ENCODE measurements at places on chromosomes 11 and 22. TPM values are rescaled to one million over a fixed set of nuclear protein-coding genes. Genes with fewer than 3 reads are reported as not detected.

MMP1 gene
- not detected for total RNA-seq

DNA sequence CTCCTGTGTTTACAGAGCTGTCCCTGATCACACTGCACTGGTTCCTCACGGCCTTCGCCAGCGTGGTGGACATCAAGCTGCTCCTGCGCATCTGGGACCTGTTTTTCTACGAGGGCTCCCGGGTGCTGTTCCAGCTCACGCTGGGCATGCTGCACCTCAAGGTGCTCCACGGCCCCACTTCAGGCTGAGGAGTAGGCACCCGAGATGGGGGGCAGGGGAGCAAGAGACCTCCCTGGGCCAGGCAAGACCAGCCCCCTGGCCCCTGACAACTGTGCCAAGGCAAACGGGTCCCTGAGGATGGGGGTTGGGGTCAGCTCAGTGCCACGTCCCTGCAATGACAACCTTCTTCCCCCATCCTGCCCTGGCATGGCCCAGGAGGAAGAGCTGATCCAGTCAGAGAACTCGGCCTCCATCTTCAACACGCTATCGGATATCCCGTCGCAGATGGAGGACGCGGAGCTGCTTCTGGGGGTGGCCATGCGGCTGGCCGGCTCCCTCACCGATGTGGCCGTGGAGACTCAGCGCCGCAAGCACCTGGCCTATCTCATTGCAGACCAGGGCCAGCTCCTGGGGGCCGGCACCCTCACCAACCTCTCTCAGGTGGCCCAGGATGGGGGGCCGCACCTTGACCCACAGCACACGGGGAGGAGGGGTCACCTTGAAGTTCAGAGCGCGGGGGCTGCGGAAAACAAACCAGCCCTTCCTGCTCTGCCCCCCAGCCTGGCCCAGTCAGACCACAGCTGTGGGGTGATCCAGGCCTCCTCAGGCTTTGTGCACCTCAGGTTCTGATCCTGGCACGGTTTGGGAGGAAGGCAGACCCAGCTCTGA is 35.9 kb downstream of the SGSM3 start:
- H3K4me1 ChIP-seq, result peaks cover 27% of the 10 kb centered on the region
- H3K4me3 ChIP-seq, result no peak overlapping the region
- no peak for DNase-seq
- H3K27me3 ChIP-seq, result no peaks in the 10 kb centered on the region
- no peak overlapping the region for H3K27ac ChIP-seq
- peaks cover 21% of the 10 kb centered on the region for H3K36me3 ChIP-seq

GRCh38 chr22:46962406-46962805 is 200.0 kb downstream of the TBC1D22A start:
- no peak overlapping the region for H3K4me3 ChIP-seq
- peaks cover 11% of the 10 kb centered on the region for H3K4me1 ChIP-seq
- H3K27me3 ChIP-seq, result no peaks in the 10 kb centered on the region
- no peak for DNase-seq
- no peaks in the 10 kb centered on the region for H3K36me3 ChIP-seq
- no peak overlapping the region for H3K27ac ChIP-seq

DNA sequence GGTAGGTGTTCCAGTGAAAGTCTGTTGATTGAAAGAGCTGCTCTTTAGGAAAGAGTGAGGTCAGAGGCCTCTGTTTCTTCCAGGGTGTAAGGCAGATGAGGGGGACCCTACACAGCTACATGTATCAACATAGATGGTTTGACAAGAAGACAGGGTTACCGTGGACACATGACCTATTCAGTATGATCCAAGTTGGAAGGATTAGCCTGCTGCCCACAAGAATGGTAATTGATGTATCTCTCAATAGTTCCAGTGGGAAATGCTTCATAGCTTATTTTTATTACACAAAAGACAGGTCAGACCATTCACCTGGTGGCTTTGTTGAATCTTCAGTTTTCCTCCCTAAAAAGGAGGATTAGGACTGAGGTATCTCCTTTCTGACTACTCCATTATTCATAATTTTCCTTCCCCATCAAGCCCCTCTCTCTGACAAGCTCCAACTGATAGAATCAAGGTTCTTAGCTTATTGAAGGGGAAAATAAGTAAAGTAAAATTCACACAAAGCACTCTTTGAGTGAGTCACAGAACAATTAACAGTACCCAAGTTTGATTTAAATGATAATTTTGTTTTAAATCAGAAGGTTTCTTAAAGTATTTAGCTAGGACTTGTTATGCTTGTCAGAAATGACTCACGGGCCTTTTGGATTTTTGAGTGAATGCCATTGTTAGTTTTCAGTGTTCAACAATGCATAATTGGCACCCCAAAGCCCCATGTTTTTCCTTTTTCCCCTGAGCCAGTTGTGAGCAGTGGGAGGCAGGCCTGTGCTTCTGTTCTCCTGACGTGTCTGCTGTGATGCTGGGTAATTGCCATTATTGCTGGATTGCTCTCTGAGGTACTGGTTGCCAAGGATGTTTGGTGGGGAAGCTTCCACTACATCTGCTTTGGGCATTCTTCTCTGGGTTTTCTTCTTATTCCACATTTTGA is 373.2 kb downstream of the DDX10 start:
- no peaks in the 10 kb centered on the region for H3K4me1 ChIP-seq
- no peak for DNase-seq
- H3K27ac ChIP-seq, result no peak overlapping the region
- peaks cover 6% of the 10 kb centered on the region for H3K27me3 ChIP-seq

- DNase-seq, result no peak
- H3K27ac ChIP-seq, result no peak overlapping the region
- H3K27me3 ChIP-seq, result no peaks in the 10 kb centered on the region
These were observed 6.1 kb upstream of the ASCL3 start for GRCh38 chr11:8948886-8949285.

DNA sequence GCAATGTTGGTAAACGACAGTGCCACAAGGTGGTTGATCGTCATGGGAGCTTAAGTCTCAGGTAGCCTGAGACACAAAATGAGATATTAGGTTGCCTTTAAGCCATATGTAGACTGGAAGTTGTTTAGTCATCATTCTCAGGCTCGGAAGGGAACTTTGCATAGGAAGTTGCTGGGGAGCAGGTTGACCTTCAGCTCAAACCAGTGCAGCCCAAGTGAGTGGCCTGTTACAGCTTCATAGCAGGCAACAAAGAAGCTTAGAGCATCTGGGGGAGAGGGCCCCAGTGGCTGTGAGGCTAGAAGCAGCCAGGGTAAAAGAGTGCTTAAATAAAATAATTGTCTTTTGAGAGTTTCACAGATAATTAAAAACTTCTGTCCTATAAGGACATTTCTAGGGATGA is 404.0 kb downstream of the GUCY1A2 start:
- H3K27ac ChIP-seq, result no peak overlapping the region
- no peak for DNase-seq
- H3K4me1 ChIP-seq, result no peaks in the 10 kb centered on the region
- H3K27me3 ChIP-seq, result no peaks in the 10 kb centered on the region

FAM181B gene
- not detected for total RNA-seq

ANGPTL5 gene
- not detected for total RNA-seq

- no peaks in the 10 kb centered on the region for H3K27me3 ChIP-seq
- no peak for DNase-seq
- H3K27ac ChIP-seq, result no peak overlapping the region
- no peaks in the 10 kb centered on the region for H3K4me1 ChIP-seq
- peaks cover 1% of the 10 kb centered on the region for H3K36me3 ChIP-seq
These were observed 742.9 kb downstream of the LRRC4C start for GRCh38 chr11:40716344-40717130.

DNA sequence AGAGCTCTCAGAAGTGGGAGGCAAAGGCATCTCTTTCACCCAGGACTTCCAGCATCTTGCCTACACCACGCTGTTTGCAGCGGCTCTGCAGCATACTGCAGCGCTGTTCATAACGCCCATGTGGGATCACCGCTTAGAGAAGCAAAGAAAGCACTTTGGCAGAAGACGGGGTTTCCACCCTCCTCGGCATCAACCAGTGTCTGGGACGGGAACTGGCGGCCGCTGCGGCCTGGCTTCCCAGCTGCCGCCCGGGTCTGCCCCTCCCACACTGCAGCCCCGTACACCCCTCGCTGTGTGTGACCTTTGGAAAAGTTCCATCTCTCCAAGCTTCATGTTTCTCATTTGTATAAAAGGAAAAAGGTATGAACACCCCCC is 545 bp upstream of the TIRAP start:
- H3K36me3 ChIP-seq, result peaks cover 6% of the 10 kb centered on the region
- H3K4me1 ChIP-seq, result peaks cover 49% of the 10 kb centered on the region
- peak overlapping the region; percentile 97 for H3K4me3 ChIP-seq
